ENCODE measurements at places on chromosomes 16 and 17. TPM values are rescaled to one million over a fixed set of nuclear protein-coding genes. Genes with fewer than 3 reads are reported as not detected.

CCL3 gene
- polyA plus RNA-seq: not detected

CASKIN1 gene
- 1.7 TPM for polyA plus RNA-seq

CD300E gene
- polyA plus RNA-seq: not detected

FTSJ3 gene
- polyA plus RNA-seq: 180 TPM

FBXL19 gene
- polyA plus RNA-seq: 18.3 TPM

MTMR4 gene
- 23.3 TPM for polyA plus RNA-seq

IGFALS gene
- polyA plus RNA-seq: 0.02 TPM

ANKRD13B gene
- polyA plus RNA-seq: 14.0 TPM

TPSD1 gene
- polyA plus RNA-seq: not detected

C1QTNF8 gene
- not detected for polyA plus RNA-seq

RRN3 gene
- 32.8 TPM for polyA plus RNA-seq

B9D1 gene
- polyA plus RNA-seq: 75.0 TPM

PARD6A gene
- 5.7 TPM for polyA plus RNA-seq

NSF gene
- 31.4 TPM for polyA plus RNA-seq

DNA sequence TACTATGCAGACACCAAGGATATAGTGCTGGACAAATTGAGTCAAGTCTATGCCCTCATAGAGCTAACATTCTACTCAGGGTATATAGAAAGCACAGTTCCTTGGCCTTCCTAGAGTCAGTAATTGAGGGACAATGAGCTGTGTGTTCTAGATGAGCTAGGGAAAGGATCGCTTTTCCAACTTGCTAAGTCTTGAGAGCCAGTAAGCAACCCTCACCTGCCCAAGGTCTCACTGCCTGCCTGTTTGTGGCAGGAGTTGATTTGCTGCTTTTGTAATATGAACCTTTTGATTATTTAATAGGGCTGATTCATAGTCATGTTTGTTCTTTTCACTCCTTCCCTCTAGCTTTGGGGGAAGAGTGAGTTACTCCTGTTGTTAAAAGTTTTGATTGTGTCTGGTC, 6.5 kb downstream of the DDX42 start:
- DNase-seq: no peak

DNA sequence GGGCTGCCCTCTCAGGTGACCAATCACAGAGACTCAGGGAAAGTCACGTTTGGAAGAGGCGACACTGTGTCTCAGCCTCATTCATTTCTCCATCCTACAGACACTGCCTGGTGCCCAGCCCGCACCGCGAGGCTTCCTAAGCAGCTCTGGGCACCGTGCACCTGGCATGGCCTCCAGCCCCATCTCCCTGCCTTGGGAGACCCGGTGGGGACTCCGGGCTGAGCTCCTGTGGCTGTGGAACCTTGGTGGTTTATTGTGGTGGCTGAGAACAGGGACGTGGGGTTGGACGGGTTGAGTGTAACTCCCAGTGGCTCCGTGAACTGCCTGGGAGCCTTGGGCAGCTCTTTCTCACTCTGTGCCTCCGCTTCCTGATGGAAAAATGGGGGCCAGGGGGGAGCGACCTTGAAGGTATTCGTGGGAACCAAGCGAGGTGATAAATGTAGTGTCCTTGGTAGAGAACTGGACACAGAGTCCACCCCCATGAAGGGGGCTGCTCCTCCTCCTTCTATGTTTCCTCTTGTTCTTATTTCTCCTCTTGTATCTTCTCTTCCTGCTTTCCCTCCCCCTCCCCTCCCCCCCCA, 215.4 kb downstream of the SEC14L1 start:
- no peak for DNase-seq

DNA sequence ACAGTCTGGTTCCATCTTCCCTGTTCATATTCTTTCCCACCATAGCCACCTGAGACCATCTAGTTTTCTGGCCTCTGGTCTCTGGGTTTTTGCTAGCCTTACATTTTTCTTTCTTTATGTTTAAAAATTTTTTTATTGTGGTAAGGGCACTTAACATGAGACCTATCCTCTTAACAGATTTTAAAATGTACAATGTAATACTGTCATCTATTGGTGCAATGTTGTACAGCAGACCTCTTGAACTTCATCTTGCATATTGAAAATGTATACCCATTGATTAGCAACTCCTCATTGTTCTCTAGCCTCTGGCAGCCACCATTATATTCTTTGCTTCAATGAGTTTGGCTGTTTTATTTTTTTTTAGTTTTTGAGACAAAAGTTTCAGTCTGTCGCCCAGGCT, 39.2 kb downstream of the ITGAM start:
- DNase-seq: no peak

DNA sequence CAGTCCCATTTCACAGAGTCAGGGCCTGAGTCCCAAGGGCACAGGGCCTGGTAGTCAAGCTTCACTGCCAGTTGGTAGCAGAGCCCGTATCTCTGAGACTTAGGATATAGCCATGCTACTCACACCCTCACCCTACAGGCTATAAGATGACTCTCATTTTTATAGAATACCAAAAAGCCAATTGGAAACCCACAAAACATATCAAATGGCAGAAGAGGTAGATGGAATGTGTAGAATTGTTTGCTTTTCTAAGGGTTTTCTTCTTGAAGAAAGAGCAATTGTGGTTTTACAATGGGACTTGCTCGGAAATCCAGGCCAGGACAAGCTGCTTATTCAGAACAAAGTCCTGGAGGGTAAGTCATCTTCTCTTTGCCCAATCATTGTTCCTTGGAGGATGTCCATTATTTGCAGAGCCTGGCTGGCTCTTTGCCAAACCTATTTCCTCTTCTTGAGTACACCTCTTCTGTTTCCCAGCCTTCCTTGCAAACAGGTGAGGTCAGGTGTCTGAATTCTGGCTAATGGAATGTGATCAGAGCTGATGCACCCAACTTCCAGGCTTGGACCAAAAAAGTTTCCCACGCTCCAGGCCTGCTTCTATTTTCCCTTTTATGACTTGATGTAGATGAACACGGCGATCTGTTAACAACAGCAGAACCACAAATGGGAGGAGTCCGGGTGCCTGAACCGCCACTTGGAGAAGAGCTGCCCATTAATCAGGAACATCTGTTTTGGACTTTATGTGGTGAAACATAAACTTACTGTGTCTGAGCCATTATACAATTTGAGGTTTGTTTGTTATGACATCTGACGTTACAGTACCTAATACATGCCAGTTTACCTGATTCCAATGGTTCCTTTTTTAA, 16.9 kb upstream of the CCL22 start:
- DNase-seq: peak; percentile 57

GRCh38 chr17:31834448-31834847, 24.6 kb downstream of the COPRS start:
- no peak for DNase-seq

GRCh38 chr17:19380481-19381301, 2.4 kb downstream of the MAPK7 start:
- no peak for DNase-seq

DNA sequence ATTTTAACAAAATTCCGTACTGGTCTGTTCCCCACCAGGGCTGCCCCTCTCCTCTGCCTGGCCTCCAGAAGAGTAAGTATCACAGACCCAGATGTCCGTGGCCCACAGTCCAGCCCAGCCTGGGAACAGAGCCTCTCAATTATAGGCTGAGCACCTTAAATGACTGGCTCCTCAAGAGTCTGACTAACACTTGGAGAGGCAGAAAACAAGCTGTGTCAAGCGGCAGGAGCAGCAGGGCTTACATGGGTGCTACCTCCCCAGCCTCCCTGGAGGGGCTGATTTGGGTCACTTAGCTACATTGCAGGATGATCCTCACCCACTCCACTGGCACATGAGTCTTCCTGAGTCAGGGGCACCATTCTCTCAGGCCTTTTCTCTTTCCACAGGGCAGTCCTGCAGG, 209.7 kb downstream of the COPRS start:
- DNase-seq: no peak

- DNase-seq: no peak
These were observed 15.4 kb downstream of the SCO1 start for GRCh38 chr17:10681866-10682446.

GRCh38 chr16:4846503-4846900, 586 bp downstream of the GLYR1 start:
- peak; percentile 42 for DNase-seq

GRCh38 chr17:67974185-67974584, 22.1 kb downstream of the C17orf58 start:
- DNase-seq: no peak

DNA sequence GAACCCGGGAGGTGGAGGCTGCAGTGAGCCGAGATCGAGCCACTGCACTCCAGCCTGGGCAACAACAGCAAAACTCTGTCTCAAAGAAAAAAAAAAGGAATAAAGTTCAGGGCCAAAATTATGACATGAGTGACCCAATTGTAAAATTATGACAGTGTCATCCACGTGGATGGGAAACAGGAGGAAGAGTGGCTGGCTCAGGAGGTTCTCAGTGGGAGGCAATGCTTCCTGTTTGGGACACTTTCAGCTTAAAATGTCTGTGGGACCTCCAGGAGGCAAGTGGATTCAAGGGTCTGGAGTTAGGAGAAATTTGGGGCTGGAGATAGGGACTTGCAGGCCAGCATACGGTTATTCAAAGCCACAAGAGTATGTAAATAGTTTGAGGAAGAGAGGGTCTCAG, 8.0 kb upstream of the STX4 start:
- DNase-seq: no peak

GRCh38 chr16:87297918-87298631, 19.1 kb downstream of the C16orf95 start:
- DNase-seq: peak; percentile 73

DNA sequence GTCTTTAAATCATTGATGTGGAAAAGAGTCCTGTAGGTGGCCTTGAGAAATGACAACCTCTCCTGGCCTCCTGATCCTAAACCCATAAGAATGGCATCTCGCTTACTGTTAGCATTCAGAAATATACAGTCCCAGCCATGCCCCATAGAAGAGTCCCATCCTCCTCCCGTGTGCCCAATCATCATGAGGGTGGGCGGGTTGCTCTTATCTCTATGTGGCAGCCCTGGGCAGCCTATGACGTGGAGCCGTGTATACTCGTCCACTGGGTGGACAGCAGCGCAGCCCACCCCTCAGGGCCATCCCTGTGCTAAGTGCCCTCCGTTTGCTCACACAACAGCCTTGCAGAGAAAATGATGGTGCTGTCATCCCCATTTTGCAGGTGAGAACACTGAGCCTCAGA, 105.3 kb downstream of the AMFR start:
- no peak for DNase-seq

DNA sequence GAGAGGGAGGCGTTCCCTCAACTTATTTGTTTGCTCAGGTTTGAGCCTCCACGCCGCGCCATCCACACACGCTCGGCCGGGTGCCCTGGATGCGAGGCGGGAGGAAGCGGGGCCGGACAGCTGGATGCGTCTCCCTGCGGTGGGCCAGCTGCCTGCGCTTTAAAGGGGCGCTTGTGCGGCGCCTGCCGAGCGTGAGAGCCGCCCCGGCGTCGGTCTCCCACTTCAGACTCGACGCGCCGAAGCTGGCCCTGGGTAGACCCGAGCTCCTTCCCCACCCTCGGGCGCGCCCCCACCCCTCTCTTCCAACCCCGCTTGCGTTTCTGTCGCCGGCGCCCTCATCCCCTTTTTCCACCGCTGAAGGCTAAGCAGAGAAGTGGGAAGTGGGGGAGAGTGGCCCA, 527 bp upstream of the CHAD start:
- DNase-seq: peak; percentile 86

DNA sequence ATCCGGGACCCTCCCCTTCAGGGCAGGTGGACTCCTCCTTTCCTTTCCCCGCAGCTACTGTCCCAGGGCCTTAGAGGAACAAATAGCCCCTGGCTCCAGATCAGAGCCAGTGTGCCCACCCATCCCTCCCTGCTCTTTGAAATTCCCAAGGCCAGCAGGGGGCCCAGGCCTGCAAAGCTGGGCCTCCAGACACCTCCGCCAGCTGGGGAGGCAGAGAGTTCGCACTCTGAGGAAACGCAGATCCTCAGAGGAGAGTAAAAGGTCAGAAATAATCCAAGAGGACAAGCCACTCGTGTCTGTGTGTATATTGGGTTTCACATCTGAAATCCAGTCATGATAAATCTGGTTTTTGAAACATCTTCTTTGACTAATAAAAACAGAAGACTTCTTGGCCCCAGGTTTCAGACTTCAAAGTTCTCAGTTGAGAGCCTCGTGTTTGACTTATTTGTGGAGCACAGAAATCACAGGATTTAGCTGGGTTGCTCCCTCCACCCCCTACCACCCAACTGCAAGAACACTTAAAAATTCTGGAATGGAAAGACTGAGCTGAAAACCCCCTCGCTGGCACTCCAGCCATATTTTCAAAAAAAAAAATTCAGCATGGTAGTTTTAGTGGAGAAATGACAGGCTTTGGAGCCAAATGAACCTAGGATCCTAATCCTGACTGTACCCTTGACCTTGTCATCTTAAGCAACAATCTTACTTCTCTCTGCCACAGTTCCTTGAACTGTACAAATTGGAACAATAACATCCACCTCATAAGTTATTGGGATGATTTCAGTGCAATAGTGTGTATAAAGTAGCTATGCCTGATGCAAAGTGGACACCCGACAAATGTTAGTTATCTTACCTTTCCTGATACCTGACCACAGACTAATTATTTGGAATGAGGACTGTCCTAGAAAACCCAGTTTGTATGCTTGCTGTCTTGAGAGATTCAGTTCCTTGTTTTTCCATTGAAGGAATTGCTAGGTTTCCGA, 44.5 kb upstream of the TBX2 start:
- no peak for DNase-seq

GRCh38 chr17:2068031-2068518, 13.2 kb downstream of the HIC1 start:
- DNase-seq: no peak

- DNase-seq: no peak
These were observed 4.3 kb downstream of the UBE2G1 start for GRCh38 chr17:4362141-4362540.

DNA sequence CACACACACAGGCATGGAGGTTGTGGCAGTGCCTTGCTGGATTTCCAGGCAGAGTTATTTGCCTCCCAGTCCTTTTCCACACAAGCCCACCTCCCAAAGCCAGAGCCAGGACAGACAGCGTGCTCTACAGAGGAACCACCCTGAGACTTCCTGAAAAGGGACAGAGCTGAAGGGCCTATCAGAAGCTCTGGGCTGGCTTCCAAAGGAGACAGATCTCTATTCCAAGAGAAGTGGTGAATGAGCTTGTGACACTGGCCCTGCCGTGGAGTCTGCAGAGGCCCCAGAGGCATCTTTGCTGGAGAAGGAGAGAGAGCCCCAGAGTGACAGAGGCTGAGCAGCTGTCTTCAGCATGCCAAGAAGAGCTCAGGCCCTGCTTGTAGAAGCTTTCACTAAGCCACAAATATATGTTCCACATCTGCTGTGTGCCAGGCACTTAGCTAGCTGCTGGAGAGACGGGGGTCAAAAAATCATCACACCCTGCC, 8.3 kb upstream of the LPCAT2 start:
- DNase-seq: no peak

DNA sequence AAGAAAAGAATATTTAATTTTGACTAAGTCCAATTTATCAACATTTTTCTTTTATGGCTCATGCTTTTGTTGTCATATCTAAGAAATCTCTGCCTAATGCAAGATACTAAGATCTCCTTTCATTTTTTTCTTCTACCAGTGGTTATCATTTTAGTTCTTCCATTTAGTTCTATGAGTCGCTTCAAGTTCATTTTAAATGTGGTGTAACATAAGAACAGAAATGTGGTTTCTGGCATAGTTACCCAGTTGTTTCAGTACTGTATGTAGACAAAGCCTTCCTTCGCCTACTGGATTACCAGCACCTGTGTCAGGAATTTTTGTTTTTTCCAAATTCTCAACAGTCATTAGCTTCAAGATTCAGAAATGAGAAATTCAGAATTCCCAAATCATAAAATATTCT, 175.7 kb downstream of the PARN start:
- no peak for DNase-seq

- DNase-seq: no peak
These were observed 228.2 kb downstream of the GRIN2A start for GRCh38 chr16:9953908-9954570.

GRCh38 chr16:18855196-18855595, 53.8 kb upstream of the ARL6IP1 start:
- DNase-seq: no peak

- no peak for DNase-seq
These were observed 92.4 kb downstream of the HAPSTR1 start for GRCh38 chr16:9183682-9184353.
